ENCODE measurements at places on chromosomes 16 and 17.

DNA sequence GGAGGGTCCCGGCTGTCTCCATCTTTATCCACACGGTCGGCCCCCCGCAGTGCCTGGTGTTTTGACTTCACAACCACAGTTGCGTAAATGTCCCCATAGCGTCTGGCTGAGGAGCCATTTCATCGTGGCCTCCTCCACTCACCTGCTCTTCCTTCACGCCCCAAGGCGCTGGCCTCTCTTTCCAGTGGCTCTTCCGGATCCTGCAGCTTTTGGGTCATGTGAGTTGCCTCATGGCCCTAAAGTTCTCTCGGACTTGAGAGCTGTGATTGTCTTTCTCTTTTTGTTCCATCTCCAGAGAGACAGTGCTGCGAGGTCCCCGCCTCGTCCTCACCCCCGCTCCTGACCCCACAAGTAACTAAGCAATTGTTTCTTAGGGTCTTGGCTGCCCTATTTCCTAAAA lies 22.7 kb downstream of the FLYWCH1 start:
- DNase-seq, result no peak
- no peaks in the 10 kb centered on the region for H3K4me1 ChIP-seq
- H3K27ac ChIP-seq, result no peak overlapping the region
- no peaks in the 10 kb centered on the region for H3K27me3 ChIP-seq
- no peak overlapping the region for H3K4me3 ChIP-seq

GRCh38 chr16:10965440-10966061 lies 21.2 kb downstream of the CLEC16A start:
- no peak overlapping the region for H3K27ac ChIP-seq
- peaks cover 16% of the 10 kb centered on the region for H3K4me1 ChIP-seq
- no peaks in the 10 kb centered on the region for H3K36me3 ChIP-seq
- H3K27me3 ChIP-seq, result no peaks in the 10 kb centered on the region
- DNase-seq, result no peak

GRCh38 chr16:35797811-35798210 lies 2338.4 kb downstream of the TP53TG3F start:
- no peaks in the 10 kb centered on the region for H3K36me3 ChIP-seq
- DNase-seq, result no peak
- no peaks in the 10 kb centered on the region for H3K4me1 ChIP-seq
- no peaks in the 10 kb centered on the region for H3K27me3 ChIP-seq
- no peak overlapping the region for H3K27ac ChIP-seq
- H3K4me3 ChIP-seq, result no peak overlapping the region

- no peak for DNase-seq
- H3K36me3 ChIP-seq, result no peaks in the 10 kb centered on the region
- H3K4me3 ChIP-seq, result no peak overlapping the region
Measured at GRCh38 chr17:10042589-10043244, 137.6 kb upstream of the RCVRN start.

DNA sequence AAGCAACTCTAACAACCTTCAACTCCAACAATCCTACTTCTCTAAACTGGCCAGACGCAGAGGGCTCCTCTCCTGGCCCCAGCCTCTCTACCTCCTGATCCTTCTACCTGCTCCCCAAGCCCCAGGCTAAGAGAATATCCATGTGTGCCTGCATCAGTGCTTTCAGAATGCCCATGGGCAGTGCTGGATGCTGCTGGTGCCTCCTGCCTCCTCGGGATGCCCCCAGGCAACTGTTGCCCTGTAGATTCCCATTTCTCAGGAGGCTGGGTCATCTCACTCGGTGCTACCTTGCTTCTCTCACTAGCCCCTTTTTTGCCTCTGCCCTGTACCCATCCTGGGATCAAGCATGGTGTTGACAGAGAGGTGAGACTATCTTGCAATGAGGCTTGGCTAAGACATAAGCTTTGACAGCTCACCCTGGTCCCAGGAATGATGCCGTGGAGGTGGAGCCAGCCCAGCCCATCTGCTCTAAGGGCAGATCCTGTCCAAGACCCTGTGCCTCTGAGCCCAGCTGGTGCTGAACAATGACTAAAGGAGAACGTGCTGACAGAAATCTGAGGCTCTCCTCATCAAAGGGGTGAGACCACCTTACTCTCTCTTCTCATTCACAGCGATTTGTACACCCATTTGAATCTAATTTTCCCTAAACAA lies 19.4 kb upstream of the SUPT4H1 start:
- no peaks in the 10 kb centered on the region for H3K27me3 ChIP-seq
- DNase-seq, result no peak

- no peak overlapping the region for H3K4me3 ChIP-seq
- H3K27me3 ChIP-seq, result no peaks in the 10 kb centered on the region
- no peak overlapping the region for H3K27ac ChIP-seq
- DNase-seq, result no peak
- peaks cover 3% of the 10 kb centered on the region for H3K4me1 ChIP-seq
Measured at GRCh38 chr17:11324846-11325420, 83.9 kb downstream of the SHISA6 start.

- no peak overlapping the region for H3K27ac ChIP-seq
- DNase-seq, result peak; percentile 59
- H3K27me3 ChIP-seq, result no peaks in the 10 kb centered on the region
- no peaks in the 10 kb centered on the region for H3K36me3 ChIP-seq
Measured at GRCh38 chr16:85172455-85173145, 60.3 kb upstream of the CIBAR2 start.

DNA sequence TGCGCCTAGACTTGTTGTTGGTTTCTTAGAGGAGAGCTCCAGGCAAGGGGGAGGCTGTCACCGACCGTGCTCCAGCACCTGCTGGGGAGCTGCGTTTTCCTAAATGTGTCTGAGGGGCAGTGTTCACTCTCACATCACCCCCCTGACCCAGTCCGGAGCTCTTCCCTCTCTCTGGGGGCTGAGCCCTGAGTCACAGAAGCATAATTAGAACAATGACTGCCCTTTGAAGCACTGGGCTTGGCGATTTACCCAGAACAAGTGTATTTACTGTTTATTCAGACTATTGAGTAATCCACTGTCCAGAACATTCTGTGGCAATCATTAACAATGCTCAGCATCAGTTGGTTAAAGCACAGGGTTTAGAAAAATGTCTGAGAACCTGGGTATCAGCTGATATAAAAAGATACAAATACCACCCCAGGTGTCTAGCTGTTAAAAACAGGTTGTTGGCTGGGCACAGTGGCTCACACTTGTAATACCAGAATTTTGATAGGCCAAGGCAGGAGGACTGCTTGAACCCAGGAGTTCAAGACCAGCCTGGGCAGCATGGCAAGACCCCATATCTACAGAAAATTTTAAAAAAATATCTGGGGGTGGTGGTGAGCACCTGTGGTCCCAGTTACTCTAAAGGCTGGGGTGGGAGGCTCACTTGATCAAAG lies 8.1 kb downstream of the CES4A start:
- H3K27me3 ChIP-seq, result no peaks in the 10 kb centered on the region
- peak overlapping the region; percentile 91 for H3K27ac ChIP-seq
- H3K4me1 ChIP-seq, result peaks cover 52% of the 10 kb centered on the region
- H3K4me3 ChIP-seq, result no peak overlapping the region
- H3K36me3 ChIP-seq, result no peaks in the 10 kb centered on the region

GRCh38 chr17:57032343-57032742 lies 52.7 kb upstream of the AKAP1 start:
- no peak overlapping the region for H3K27ac ChIP-seq
- peaks cover 56% of the 10 kb centered on the region for H3K4me1 ChIP-seq
- no peak overlapping the region for H3K4me3 ChIP-seq

DNA sequence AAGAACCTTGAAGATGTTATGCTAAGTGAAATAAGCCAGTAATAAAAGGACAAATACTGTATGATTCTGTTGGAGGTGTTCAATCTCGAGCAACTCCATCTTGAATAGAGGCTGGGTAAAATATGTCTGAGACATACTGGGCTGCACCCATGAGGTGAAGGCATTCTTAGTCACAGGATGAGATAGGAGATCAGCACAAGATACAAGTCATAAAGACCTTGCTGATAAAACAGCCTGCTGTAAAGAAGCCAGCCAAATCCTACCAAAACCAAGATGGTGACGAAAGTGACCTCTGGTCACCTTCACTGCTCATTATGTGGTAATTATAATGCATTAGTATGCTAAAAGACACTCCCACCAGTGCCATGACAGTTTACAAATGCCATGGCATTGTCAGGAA lies 98.1 kb downstream of the RGS9 start:
- no peaks in the 10 kb centered on the region for H3K27me3 ChIP-seq
- H3K27ac ChIP-seq, result no peak overlapping the region
- no peaks in the 10 kb centered on the region for H3K36me3 ChIP-seq
- H3K4me3 ChIP-seq, result no peak overlapping the region
- H3K4me1 ChIP-seq, result no peaks in the 10 kb centered on the region
- no peak for DNase-seq

GRCh38 chr17:57874434-57875289 lies 24.8 kb upstream of the MRPS23 start:
- H3K4me1 ChIP-seq, result peaks cover 39% of the 10 kb centered on the region
- no peaks in the 10 kb centered on the region for H3K27me3 ChIP-seq
- peak; percentile 52 for DNase-seq
- H3K27ac ChIP-seq, result peak overlapping the region; percentile 79
- H3K36me3 ChIP-seq, result no peaks in the 10 kb centered on the region

- no peak overlapping the region for H3K4me3 ChIP-seq
- no peak for DNase-seq
- H3K4me1 ChIP-seq, result peaks cover 17% of the 10 kb centered on the region
Measured at GRCh38 chr16:82044585-82044911, 9.5 kb downstream of the HSD17B2 start.

- no peak overlapping the region for H3K4me3 ChIP-seq
- no peaks in the 10 kb centered on the region for H3K27me3 ChIP-seq
- H3K27ac ChIP-seq, result no peak overlapping the region
- no peaks in the 10 kb centered on the region for H3K36me3 ChIP-seq
Measured at GRCh38 chr17:26773189-26774188, 520.4 kb upstream of the WSB1 start.

DNA sequence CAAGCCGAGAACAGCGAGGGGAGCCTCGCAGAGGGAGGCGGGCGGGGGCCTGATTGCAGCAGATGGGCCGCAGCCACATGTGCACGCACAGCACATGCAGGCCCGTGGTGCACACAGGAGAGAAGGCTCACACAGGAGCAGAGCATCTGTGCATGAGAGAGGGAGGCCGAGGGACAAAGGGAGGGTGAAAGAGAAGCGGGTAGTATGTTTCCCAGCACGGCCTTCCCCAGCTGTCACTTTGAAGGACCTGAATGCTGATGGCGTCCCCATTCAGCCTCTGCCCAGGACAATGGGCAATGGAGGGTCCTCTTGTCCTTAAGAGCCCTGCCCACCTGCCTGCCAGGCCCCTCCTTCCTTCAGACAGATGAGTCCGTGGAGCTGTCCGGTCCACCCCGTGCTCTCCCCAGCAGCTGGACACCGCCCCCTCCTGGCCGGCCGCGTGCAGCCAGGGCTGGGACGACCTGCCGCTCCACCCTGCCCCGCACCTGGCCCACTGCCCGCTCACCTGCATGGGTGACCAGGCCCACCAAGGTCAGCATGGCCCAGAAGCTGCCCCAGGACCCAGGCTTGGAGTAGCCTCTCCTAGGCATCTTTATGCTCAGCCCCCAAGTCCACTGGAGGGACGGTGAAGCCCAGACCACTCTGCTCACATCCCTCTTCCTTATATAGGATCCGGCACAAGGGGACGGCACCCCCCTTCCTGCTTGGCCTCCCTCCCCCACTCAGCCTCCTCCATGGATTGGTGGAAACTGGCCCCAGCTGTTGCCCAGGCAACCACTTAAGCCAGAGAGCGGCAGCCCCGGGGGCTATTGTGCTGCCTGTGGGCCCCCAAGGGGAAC lies at the start of gene BTBD17:
Gene BTBD17, minus strand, starts transcription at position 639 of the 839 bp plus-strand sequence. Its CDS starts 49 bp downstream, at position 590.
- H3K4me3 ChIP-seq, result no peak within 1 kb of the TSS
- peaks cover 24% of the 10 kb centered on the region for H3K4me1 ChIP-seq
- no peaks in the 10 kb centered on the region for H3K27me3 ChIP-seq
- H3K36me3 ChIP-seq, result no peaks in the 10 kb centered on the region
- DNase-seq, result peak; percentile 54
- no peak within 1 kb of the TSS for H3K27ac ChIP-seq

- no peak overlapping the region for H3K27ac ChIP-seq
- no peak for DNase-seq
- no peaks in the 10 kb centered on the region for H3K27me3 ChIP-seq
- H3K36me3 ChIP-seq, result no peaks in the 10 kb centered on the region
- no peak overlapping the region for H3K4me3 ChIP-seq
Measured at GRCh38 chr16:86322806-86323205, 187.5 kb upstream of the FOXF1 start.

DNA sequence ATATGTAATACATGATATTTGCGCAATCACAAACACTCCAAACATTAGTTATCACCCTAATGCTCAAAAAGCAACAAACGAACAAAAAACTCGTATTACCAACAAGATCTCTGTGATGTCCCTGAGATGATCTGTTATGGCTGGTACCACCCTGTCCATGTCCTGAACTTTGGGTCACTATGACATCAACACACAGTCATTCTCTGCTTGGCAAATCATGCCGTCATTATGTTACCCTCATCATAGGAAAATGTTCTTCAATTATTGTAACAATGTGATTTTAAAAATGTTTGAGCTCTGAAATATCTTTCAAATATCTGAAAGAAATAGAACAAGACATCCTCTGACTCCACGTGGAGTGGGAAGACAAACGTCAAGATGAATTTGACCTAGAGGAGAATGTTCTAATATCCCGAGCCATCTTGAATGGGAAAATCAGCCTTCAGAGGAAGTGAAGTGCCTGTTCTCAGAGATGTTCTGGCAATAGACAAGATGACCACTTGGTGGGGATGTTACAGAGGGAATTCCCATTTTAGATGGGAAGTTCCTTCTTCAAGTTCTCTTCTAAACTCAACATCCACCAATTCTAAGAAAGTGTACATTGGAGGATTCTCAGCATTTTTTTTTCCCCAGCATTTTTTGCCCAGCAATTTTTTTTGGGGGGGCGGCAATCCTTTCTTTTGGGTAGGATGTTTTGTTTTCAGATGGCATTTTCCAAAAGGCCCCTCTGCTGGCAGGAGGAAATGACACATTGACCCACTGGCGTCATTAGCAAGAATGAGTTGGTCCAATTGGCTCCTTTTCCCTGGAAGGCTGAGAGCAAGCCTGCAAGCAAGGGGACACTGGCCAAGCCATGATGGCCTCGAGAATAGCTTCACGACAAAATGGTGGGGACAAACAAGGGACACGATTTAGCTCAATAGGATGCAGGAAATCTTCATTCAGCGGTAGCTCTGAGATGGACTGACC lies 3.7 kb upstream of the HSD17B2 start:
- H3K27me3 ChIP-seq, result no peaks in the 10 kb centered on the region
- no peak overlapping the region for H3K4me3 ChIP-seq
- H3K27ac ChIP-seq, result no peak overlapping the region
- peaks cover 20% of the 10 kb centered on the region for H3K4me1 ChIP-seq
- no peak for DNase-seq

- peaks cover 6% of the 10 kb centered on the region for H3K27me3 ChIP-seq
- no peaks in the 10 kb centered on the region for H3K36me3 ChIP-seq
- H3K4me3 ChIP-seq, result no peak overlapping the region
- H3K4me1 ChIP-seq, result peaks cover 31% of the 10 kb centered on the region
- DNase-seq, result no peak
- H3K27ac ChIP-seq, result no peak overlapping the region
Measured at GRCh38 chr17:42179335-42179734, 1.6 kb downstream of the KCNH4 start.
